ENCODE measurements at places on chromosomes 11 and 22.

DNA sequence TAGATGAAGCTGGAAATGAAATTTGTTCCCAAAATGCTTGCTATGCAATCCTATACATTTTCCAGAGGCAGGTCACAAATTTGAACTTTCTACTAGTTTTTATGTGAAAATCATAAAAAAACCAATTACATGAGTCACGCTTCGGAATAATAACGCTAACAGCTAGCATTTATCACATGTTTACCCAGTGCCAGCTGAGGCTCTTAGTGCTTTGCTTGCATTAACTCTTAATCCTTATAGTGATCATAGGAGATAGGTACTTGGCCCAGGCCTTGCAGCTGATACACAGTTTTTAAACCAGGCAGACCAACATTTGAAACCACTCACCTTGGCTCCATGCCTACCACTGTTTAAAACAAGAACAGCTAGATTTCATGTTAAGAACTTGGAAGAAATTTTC lies 131.8 kb upstream of the RAG2 start:
- DNase-seq: no peak

GRCh38 chr11:66694732-66695207 lies 17.1 kb upstream of the RBM4B start:
- peak; percentile 93 for DNase-seq

GRCh38 chr11:94305146-94305545 lies 766 bp downstream of the IZUMO1R start:
- no peak for DNase-seq

- no peak for DNase-seq
These were observed 10.7 kb upstream of the PLEKHA7 start for GRCh38 chr11:17024924-17025323.

DNA sequence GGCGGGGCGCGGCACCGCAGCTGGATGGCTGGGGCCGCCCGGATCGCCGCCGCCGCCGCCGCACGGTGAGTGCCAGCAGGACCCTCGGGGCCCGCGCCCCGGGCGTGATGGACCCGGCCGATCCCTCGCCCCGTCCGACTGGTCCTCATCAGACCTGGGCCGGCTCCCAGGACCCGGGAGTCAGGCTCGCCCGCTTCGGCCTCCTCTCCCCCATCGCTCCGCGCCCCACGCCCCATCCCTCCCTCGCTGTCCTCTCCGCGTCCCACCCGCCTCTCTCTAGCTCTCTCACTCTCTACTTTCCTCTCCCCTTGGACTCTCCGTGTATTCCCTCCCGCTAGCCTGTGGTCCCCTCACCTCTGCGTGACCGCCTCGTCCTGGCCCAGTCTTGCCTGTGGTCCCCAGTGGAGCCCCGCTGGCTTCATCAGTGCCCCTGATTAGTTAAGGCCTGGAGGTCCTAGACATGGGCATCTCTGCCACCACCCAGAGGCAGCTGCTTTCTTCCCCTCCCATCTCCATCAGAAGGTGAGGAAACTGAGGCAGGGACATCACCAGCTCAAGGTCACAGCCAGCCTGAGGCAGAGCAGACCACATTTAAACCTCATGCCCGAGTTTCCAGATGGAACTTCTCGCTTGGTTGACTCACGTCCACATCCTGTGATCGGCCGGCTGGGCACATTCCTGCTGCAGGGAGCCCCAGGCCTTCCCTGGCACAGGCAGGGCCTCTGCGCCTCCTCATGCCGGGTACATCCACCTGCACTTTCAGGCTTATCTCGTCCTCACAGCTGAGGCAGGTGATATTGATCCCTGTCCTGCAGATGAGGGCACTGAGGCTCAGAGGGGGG lies 429 bp downstream of the SLC39A13 start:
- peak; percentile 96 for DNase-seq

DNA sequence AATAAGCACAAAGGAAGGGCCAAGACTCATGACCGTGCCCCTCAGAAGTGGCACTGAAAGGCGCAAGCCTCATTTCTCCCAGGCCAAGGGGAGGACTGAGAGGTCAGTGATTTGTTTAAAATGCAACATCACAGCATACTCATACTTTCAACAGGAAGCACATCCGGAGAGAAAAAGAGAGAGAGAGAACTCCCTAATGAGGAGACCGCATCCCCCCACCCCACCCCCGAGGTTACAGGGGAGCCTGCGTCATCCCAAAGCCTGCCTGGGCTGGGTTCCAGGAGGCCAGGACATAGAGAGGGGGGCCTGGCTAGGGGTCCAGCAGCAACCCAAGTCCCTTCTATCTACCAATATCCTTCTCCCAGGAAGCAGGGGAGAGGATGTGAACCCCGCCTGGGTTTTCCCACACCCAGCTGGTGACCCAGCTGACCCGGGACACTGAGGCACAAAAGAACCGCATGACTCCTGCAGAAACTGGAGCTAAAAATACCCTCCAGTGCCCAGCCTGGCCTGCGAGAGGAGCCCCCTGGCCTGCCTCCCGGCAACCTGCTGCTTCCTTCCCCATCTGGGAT lies 3.8 kb downstream of the CSNK1E start:
- DNase-seq: peak; percentile 85

GRCh38 chr11:44607987-44608386 lies 42.5 kb downstream of the CD82 start:
- no peak for DNase-seq

GRCh38 chr11:102940714-102941588 lies 14.6 kb downstream of the MMP13 start:
- DNase-seq: no peak

DNA sequence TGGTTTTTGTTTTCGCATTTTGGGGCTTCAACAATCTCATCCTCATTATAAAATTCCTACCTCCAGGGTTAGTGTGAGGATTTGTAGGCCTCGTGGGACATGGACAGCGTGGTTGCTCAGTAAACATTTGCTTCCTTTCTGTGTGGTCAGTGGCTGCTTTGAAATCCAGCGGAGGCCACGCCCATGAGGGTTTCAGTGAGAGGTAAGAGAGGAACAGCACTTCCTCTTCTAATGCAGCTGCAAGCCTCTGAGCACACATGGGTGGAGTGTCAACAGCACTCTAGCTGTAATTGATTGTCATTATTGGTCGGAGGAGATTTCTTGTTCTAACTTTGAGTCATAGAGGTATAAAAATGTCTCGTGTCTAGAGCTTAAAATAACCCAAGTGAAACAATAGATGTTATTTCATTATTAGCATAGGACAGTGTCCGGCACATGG lies 6.0 kb upstream of the ARHGAP42 start:
- peak; percentile 90 for DNase-seq

DNA sequence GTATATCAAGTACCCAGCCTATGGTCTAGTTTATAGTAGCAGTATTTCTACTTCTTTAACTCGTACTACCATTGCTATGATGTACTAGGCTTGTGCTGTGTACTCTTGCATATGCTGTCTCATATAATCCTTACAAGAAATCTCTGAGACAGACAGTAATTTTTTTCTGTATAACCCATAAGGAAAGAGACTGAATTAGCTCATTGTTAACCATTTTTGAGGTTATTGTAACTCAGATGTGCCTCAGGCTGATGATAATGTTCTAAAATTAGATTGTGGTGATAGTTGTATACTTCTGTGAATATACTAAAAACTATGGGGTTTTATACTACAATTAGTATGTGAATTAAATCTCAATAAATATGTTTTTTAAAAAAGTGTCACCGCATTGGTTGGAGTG lies 112.2 kb upstream of the RRM1 start:
- no peak for DNase-seq

- peak; percentile 74 for DNase-seq
These were observed 12.3 kb downstream of the PRR33 start for GRCh38 chr11:1879342-1879940.

- DNase-seq: no peak
These were observed 19.2 kb upstream of the UPK3A start for GRCh38 chr22:45265535-45265934.

DNA sequence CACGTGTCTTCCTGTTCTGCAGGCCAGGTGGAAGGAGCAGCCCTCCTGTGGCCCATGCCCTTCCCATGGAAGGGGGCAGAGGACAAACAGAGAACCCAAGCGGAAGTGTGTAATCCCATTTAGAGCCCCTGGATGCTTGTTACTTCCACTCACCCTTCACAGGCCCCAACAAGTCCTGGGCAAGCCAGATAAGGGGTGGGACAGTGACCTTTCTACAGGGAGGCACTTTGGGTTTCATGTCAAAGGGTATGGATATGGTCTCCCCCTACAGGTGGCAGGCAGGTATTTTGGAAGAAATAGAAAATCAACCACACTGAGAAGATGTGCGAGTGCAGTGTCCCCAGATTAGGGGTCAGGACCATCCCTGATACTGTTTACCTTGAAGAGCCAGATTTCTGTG lies 11.4 kb downstream of the MPEG1 start:
- DNase-seq: no peak

- no peak for DNase-seq
These were observed 400.2 kb downstream of the RAB38 start for GRCh38 chr11:87775036-87775435.

GRCh38 chr22:23180893-23181720 lies 798 bp downstream of the BCR start:
- peak; percentile 88 for DNase-seq

GRCh38 chr11:96942855-96943254 lies 553.0 kb downstream of the JRKL start:
- no peak for DNase-seq

DNA sequence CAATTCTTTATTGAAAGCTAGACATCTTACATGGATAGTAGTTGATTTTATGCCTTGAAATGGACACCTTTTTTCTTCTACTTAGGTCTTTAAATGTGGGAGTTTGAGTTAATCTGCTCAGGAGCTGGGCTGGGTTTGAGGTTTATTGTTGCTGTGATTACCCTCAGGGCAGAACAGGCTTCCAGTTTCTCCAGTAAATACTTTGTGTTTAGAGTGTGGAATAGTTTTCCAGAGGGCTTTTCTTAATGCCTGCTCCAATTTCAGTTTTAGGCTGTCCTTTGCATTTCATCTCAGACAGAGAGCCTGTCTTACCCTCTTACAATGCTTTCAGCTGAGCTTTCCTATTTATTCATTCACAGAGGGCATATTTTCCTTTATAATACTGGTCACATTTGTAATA lies 69.9 kb upstream of the ADORA2A start:
- no peak for DNase-seq

DNA sequence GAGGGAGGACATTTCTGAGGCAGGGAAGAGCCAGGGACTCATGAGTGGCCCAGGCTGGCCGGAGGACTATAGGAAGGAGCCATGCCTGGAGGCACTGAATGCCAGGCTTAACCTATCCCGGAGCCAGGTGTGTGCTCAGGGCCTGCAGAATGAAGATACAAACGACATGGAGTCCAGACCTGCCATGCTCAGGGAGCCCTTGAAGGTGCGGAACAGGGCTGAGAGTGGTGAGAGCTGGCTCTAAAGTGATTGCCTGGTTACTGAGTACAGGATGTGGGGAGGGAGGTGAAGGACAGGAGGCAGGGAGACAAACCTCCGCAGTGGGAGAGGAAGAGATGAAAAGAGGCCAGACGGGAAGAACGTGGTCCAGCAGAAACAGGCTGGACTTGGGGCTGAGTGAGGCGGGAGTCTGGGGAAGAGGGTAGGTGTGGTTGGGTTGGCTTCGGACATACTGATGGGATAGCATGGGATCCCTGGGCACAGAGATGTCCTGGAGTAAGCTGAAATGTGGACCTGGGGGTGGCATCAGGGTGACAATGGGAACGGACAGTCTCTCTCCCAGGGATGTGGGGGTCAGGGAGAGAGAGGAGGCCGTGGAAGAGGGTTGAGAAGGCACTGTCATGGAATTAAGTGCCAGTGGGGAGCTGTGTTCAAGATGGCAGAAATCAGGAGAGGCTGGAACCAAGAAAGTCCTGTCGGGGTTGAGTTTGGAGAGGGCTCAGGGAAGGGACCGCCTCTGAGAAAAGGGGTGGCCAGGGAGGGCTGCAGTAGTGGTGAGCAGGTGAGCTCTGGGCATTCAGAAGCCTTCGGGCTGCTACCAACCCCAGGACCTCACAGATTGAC lies 1.5 kb upstream of the ANKRD13D start:
- DNase-seq: peak; percentile 86

GRCh38 chr11:128201009-128201408 lies 386.3 kb downstream of the ETS1 start:
- no peak for DNase-seq

GRCh38 chr11:110797453-110797852 lies 85.2 kb upstream of the ARHGAP20 start:
- no peak for DNase-seq

DNA sequence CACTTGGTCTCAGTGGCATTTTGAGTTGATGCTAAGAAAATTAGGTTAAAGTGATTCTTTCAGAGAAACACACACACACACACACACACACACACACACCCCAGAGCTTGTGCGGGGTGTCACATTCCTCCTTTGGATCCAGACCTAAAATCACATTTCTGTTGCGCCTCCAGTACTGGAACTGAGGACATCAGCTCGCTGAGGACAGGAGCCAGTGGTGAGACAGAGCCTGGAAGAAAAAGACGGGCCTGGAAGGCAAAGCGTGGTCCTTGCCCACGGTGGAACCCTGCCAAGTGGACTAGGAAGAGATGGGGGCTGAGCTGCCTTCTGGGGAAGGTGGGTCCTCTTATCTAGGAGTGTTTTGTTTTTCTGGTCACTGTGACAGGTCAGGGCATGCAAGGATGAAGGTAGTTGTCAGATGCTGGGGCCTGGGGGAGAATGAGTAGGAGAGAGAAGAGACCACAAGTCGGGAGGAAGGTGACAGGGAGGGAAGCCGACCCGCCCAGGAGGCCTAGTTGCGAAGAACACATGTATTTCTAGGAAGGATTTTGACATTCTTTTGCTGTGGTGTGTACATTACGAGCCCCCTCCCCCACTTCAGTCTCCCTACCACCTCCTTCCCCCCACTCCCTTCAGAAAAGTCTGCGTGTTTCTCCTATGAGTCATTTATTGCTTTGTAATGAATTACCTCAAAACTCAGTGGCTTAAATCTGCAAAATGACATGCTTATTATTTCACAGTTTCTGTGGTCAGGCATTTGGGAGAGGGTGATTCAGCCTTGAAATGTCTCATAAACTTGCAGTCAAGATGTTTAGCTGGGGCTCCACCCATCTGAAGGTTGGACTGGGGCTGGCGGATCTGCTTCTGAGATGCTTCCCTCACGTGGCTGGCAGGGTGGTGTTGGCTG lies 4.8 kb upstream of the ELFN2 start:
- no peak for DNase-seq

DNA sequence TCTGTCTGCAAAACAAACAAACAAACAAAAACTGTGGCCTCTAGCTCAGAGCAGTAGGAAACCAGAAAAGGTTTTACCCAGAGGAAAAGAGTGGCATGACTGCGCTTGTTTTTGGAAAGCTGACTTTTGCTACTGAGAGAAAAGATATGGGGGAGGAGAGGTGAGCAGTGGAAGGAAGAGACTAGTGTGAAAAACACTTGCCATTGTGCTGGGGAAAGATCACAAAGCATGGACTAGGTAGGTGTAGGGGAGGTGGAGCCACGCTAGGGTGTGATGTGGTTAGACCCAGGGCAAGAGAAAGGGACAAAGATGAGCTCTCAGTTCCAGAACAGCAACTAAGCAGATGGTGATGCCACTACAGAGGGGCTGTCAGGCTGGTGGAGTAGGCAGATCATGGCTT lies 319.2 kb downstream of the LARGE1 start:
- DNase-seq: no peak

GRCh38 chr11:9397746-9398680 lies 13.6 kb downstream of the IPO7 start:
- no peak for DNase-seq

Measured in spleen (tissue), 13 donors.